GM13977 (cell line): ENCODE measurements at places on chromosomes 16 and 17.
A peak's percentile ranks its signal among the peaks of the same experiment; 100 is the strongest.

- DNase-seq, result no peak
Observed at GRCh38 chr16:66847533-66848067, 3.4 kb downstream of the CA7 start.

DNA sequence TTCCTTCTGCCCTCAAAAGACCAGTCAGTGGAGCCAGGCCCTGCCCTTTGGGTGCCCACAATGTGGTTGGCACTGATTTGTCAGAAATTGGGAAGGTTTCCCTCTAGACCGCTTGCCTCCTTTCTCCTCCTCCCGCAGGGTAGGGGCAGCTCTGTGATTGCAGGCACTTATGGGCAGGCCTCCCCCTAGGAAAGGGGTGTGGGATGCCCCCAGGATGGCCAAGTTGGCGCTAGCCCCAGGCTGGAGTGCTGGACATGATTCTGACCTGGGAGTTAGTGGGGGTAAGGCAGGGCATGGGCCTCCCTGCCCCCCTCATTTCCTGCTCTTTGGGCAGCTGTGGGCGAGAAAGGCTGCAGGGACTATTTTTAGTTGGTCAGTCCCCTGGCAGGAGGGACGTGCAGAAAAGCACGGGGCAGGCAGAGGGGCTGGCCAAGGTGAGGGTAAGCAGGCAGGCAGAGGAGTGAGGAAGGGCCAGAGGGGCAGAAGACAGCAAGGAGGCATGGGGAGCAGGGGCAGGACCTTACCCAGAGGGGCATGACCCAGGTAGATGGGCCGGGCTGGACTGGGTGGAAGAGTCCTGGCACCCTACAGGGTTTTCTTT, 3.3 kb downstream of the RARA start:
- peak; percentile 25 for DNase-seq

DNA sequence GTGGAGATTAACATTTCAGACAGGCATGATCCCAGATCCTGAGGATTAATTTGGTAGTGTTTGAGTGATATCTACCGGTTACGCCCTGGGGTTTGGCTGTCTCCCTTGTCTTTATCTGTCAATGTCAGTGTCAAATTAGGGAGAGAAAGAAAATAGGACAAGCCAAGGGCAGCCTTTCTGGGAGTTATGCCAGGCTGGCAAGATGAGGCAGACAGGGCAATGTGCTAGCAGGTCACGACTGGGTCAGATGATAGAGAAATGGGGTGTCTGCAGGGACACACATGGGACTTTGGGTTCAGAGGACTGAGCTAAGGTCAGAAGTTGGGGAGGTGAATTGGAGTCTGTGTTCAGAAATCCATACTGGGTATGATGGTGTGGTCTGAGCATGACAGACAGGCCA, 27.4 kb upstream of the LYRM9 start:
- DNase-seq, result no peak

GRCh38 chr17:72578817-72579470, 458.1 kb downstream of the SOX9 start:
- no peak for DNase-seq

- DNase-seq, result no peak
Observed at GRCh38 chr16:79740252-79740651, 139.7 kb upstream of the MAF start.

DNA sequence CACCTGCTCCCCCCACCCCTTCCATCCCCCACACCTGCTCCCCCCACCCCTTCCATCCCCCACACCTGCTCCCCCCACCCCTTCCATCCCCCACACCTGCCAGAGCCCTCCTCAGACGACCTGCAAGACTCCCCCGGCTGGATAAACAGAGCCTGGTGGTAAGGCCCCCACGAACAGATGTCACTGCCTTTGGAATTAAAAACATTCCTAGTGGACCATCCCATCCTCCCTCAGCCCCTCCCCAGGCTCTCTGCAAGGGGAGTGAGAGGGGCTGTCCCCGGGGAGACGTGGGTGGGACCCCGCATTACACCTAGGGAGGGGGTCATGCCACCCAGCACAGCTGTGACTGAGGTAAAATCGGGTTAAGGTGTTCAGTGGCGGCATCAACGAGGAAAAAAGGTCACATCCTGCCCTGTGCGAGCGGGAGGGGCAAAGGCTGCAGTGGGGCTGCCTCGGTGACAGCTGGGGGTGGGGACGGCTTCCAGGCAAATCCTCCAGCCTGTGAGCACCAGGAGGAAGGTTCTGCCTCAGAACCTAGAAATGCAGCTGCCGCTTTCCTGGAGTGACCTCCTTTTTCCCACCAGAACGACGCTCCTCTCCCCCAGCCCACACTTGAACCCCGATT, 38.7 kb downstream of the TIMM22 start:
- no peak for DNase-seq

- DNase-seq, result no peak
Observed at GRCh38 chr16:15502041-15502725, 67.8 kb downstream of the BMERB1 start.

- no peak for DNase-seq
Observed at GRCh38 chr16:77946823-77947222, 75.5 kb upstream of the CLEC3A start.

DNA sequence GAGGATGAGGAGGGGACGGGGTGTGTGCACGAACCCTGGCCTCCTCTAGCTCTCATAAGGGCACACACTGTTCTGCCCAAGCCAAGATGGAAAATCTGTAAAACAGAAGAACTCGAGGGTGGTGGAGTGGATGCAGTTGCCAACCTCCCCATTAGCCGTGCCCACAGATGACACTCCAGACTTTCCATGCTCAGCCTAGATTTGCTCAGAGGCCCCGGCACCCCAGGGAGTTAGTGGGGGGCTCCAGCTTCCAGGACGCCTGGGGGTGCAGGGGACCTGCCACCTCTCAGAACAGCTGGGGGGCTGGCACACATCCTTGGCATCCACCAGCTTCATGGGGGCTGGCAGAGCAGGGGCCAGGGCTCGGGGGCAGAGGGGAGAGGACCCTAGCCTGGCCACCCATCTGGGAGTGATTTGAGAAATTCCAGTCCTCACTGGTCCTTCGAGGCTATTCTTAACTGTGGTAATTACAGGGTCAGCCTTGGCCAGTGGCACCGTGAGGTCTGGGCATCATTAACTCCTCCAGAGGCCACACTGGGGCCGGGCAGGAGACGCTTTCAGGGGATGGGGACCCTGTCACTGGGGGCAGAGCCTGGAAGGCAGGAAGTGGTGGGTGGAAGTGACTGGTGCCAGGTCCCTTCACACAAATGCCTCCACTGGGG, 14.3 kb downstream of the VASN start:
- no peak for DNase-seq

GRCh38 chr17:31475378-31476162, 84.1 kb downstream of the RAB11FIP4 start:
- no peak for DNase-seq

DNA sequence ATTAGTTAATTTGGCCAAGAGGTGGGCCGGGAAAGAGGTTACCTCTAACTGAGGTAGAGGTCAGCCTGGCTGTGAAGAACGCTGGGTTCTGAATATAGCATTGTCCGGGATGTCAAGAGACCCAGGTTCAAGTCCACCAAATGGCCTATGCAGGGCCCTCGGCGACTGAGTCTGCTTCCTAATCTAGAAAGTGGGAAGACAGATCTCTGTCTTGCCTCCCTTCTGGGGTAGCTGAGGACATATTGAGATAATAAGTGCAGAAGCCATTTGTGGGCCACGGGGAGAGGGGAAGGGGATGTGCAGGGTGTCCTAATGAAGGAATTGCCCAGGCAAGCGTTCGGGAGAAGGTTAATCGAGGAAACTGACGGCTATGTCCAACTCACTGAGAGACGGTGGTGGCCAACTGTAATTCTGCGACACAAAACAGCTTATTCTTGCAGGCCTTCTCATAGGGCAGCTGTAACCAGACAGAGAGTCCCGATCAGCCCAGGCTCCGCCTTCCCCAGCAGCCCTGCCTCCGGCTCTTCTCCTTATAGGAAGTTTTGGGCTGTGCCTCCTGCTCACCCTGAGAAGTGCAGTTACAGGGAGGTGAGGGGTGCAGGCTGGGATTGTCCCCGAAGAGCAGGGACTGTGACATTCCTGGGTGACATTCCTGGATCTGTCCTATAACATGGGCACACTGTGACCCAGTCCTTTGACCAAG, 15.9 kb downstream of the HASPIN start:
- no peak for DNase-seq

DNA sequence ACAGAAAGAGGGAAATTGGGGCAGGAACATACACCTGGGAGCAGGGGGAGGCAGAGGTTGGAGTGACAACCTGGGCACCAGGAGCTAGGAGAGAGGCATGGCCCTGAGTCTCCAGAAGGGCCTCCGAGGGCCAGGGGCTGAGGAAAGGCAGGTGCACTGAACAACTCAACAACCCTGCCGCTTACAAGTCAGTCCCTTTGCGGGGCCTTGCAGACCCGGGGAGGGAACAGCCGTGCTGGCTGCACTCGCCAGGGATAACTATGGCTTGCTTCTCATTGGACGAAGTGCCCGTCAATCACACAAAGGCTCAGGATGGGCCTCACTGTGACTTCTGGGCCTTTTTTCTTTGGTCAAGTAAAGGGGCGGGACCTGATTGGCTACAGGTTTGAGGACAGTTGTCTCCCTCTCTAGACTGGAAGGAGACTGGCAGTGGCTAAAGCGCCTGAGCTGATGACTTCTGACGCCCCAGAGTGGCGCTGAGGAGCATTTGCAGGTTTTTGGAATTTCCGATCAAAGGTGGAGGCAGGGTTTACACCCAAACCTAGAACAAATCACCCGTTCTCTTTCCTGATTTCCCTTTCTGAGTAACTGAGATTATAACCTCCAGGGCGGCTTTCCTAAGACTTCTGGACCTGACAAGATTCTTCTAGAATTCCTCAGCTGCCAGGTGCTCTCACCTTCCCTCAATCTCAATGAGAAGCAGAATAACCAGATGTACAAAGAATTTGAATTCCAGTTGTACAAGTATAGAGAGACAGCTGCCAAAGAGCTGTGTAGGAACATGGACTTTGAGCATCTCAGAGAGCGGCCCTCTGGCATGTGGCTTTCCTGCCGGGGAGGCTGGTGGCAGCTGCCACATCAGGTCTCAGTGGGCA, 27.6 kb upstream of the ST6GALNAC2 start:
- DNase-seq, result no peak

- DNase-seq, result no peak
Observed at GRCh38 chr16:86321491-86321890, 188.8 kb upstream of the FOXF1 start.

GRCh38 chr17:40354221-40355122, 10.1 kb downstream of the GJD3 start:
- DNase-seq, result no peak

GRCh38 chr17:11304568-11304967, 63.6 kb downstream of the SHISA6 start:
- no peak for DNase-seq

- no peak for DNase-seq
Observed at GRCh38 chr17:2198927-2199326, 104.7 kb downstream of the SMG6 start.

DNA sequence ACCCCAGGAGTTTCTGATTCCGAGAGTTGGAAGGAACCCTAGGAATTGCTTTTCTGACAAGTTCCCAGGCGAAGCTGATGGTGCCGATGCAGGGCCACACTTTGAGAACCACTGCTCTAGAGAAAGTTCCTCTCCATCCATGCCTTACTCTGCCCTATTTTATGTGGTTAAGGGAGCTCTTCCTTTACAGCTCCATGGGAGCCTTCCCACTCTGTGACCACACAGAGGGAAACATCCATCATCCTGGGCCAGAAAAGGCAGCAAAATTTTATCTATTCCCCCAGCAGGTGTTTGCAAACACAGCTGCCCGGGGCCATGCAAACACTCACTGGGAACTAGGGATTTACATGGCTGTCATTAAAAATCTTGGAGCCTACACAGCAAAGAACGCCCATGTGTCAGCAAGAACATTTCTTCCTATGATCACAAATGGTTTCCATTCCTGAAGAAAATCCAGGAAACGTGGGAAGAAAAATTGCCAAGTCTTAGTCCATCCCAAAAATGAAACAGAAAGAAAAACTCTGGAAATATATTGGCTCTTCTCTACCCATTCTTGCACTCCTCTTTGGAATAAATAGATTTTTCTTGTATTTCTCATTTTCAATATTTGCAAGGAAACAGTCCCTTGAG, 252.7 kb downstream of the PMP22 start:
- DNase-seq, result no peak

GRCh38 chr17:2244545-2245525, 58.8 kb downstream of the SMG6 start:
- DNase-seq, result peak; percentile 70

GRCh38 chr17:75872434-75873351, 5.7 kb downstream of the TRIM47 start:
- no peak for DNase-seq

DNA sequence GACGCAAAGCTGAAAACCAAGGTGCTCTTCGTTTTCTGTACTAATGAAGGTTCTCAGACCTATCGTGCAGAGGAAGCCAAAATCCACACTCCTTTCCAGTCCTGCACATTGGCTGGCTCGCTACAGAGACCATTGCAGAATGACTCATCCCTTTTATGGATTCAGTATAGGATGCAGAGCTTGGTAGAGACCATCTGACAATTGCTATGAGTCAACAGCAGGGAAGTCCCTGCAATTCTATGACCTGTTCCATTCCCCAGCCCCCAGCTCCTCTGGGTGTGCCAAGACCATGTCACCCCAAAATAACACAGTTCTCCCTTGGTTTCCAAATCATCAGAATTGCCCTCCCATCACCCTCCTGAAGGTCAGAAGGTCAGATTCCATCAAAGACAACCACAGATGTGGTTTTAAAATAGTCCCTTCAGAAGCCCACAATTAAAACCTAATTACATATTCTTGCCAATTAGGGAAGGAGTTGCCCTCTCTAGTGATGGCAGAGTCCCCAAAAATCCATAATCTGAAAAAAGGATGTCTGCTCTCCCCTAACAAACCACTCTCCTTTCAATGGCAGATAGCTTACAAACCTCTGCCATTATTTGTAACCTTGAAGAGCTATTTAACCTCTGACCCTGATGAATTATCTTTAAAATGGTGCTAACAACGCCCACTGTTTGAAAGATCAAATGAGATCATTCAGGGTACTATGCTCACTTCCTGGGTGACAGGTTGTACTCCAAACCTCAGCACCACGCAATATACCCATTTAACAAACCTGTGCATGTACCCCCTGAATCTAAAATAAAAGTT, 108.2 kb upstream of the RBBP6 start:
- no peak for DNase-seq

- no peak for DNase-seq
Observed at GRCh38 chr17:46036491-46036890, 37.4 kb downstream of the STH start.

DNA sequence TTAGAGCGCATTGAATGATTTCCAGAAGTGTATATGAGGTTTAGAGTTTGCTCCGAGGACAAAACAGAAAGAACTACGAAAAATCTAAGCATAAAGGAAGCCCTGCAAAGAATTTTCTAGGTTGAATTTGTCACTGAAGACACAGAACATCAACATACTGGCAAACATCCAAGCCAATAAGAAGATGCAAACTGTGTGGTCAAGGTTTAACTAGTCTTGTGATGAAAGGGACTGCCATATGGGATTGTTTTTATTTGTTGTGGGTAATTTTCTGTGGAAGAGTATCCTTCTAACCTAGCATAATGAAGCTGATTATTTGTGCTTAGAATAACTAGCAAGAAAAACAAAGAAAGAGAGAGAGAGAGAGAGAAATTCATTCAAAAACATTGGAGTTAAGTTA, 492.0 kb upstream of the ERCC4 start:
- DNase-seq, result no peak
